Muscle of arm (tissue), 14 donors: ENCODE measurements at places on chromosomes 12 and 14. TPM values are rescaled to one million over a fixed set of nuclear protein-coding genes. Genes with fewer than 3 reads are reported as not detected.

SIX4 gene
- 21.0 TPM for polyA plus RNA-seq

SERPINA12 gene
- polyA plus RNA-seq = not detected

KLRB1 gene
- polyA plus RNA-seq = 0.89 TPM

PITPNM2 gene
- 4.7 TPM for polyA plus RNA-seq

DPY19L2 gene
- 6.2 TPM for polyA plus RNA-seq

SDSL gene
- not detected for polyA plus RNA-seq

ZC2HC1C gene
- not detected for polyA plus RNA-seq

IRAK3 gene
- 5.7 TPM for polyA plus RNA-seq

LALBA gene
- not detected for polyA plus RNA-seq

LRRC9 gene
- 0.74 TPM for polyA plus RNA-seq

GNB3 gene
- polyA plus RNA-seq = 22.3 TPM

PPP1R12A gene
- 152 TPM for polyA plus RNA-seq

STRN3 gene
- polyA plus RNA-seq = 50.2 TPM

GPR84 gene
- not detected for polyA plus RNA-seq

MYO1H gene
- not detected for polyA plus RNA-seq

CCDC175 gene
- not detected for polyA plus RNA-seq

EXOC5 gene
- 81.5 TPM for polyA plus RNA-seq

PPFIA2 gene
- polyA plus RNA-seq = 1.3 TPM

ANKRD33 gene
- not detected for polyA plus RNA-seq

APEX1 gene
- 143 TPM for polyA plus RNA-seq

AJUBA gene
- polyA plus RNA-seq = 167 TPM

NOC4L gene
- 10.6 TPM for polyA plus RNA-seq

ITGA7 gene
- 269 TPM for polyA plus RNA-seq

SLCO1A2 gene
- polyA plus RNA-seq = 0.05 TPM

GRIN2B gene
- 0.06 TPM for polyA plus RNA-seq

ADGRD1 gene
- 18.7 TPM for polyA plus RNA-seq

TAS2R19 gene
- polyA plus RNA-seq = not detected

IGFBP6 gene
- 47.3 TPM for polyA plus RNA-seq

CBLN3 gene
- polyA plus RNA-seq = 1.6 TPM

SLC38A4 gene
- 15.8 TPM for polyA plus RNA-seq

CLEC14A gene
- 14.0 TPM for polyA plus RNA-seq

MIP gene
- polyA plus RNA-seq = not detected

HOXC6 gene
- polyA plus RNA-seq = 20.5 TPM

CLEC2A gene
- not detected for polyA plus RNA-seq

TGM1 gene
- polyA plus RNA-seq = 1.2 TPM
